Left lung (tissue), 14 donors: ENCODE measurements at places on chromosomes 1 and 21. TPM values are rescaled to one million over a fixed set of nuclear protein-coding genes. Genes with fewer than 3 reads are reported as not detected.

DNA sequence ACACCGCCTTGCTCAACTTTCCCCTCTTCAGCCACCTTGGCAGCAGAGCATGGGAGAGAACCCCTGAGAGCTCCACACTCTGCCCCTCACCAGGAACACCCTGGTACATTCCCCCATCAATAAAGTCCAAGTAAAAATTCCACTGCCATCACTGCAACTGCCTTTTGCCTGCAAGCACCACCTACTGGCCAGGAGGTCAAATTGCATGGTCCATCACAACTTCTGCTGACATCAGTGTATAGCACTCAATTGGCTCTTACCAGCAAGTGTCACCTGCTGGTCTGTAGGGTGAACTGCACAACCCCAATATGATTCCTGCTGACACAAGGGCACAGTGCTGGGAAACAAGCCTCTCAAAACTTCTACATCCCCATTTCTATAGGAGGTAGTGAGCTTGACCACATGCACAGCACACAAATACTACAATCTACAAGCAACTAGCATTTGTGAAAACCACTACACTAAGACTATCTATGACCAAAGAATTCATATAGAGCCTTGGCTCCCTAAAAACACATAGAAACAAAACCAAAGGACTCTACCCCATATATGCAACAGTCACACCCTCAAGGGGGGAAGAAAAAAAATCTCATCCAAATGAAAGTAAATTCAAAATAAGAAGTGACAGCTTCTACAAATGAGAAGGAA lies 69.2 kb downstream of the FASLG start:
- no peak overlapping the region for H3K4me3 ChIP-seq
- no peaks in the 10 kb centered on the region for H3K4me1 ChIP-seq
- no peaks in the 10 kb centered on the region for H3K27me3 ChIP-seq

PRKAA2 gene
- polyA plus RNA-seq, result 5.1 TPM

- no peak overlapping the region for H3K4me3 ChIP-seq
- no peak for DNase-seq
- no peaks in the 10 kb centered on the region for H3K36me3 ChIP-seq
- peak overlapping the region; percentile 68 for H3K27ac ChIP-seq
Measured at GRCh38 chr1:46183926-46184557, 7.8 kb upstream of the P3R3URF start.

AVPR1B gene
- 0.11 TPM for polyA plus RNA-seq

- H3K4me3 ChIP-seq, result no peak overlapping the region
- H3K4me1 ChIP-seq, result no peaks in the 10 kb centered on the region
- H3K36me3 ChIP-seq, result no peaks in the 10 kb centered on the region
- DNase-seq, result no peak
Measured at GRCh38 chr1:2505461-2505994, 20.9 kb downstream of the PANK4 start.

HUNK gene
- 5.3 TPM for polyA plus RNA-seq

- H3K27ac ChIP-seq, result no peak overlapping the region
- H3K4me3 ChIP-seq, result no peak overlapping the region
- DNase-seq, result no peak
Measured at GRCh38 chr1:29264773-29265389, 28.6 kb downstream of the PTPRU start.
